RCC 7860 (cell line): ENCODE measurements at places on chromosomes 6 and 20.

DNA sequence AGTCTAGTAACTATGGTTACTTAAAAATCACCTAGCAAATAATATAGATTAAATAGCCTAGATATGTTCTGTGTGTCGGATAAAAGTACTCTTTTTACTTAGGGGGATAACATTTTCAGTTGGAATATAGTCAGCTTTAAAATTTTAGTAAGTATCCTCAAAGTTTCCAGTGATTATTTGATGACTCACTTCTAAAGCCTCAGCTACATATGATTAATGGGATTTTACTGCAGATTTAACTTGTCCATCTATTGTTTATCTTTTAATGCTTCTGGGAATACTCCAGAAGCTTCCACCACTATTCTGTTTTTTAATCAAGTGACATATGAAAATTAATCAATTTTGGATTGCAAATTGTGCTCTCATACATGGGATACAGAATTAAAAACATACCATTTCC is 8.7 kb upstream of the TENT5A start:
- peak; percentile 18 for DNase-seq

- no peak for DNase-seq
Measured at GRCh38 chr6:160801418-160801817, 99.4 kb downstream of the PLG start.

DNA sequence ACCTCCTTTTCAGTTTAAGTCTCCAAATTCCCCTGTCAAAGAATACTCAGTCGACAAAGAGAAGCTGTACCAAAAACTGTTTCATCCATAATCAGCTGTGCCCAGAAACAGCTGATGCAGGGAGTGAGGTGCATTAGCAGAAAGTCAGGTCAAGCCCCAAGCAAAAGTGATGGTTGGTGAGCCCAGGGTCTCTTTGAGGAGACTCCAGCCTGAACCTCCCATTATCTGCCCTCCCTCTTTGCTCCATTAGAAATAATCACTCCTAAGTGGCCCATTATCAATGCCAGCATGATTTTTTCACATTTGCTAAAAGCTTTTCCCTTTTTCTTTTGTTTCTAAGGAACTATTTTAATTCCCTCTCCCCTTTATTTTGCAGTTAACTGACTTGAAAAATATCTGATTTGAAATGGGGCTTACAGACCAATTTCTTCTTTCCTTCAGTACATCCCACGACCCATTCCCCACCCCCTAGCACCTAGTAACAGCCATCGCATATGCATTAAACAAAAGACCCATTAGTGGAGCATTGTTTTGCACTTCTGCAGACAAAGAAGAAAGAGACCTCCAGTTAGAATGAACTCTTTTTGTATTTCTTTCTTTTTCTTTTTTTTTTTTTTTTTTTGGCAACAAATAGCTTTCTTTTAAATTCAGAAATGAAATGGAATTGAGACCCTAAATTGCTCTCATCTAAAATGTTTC is 257.0 kb downstream of the GRIK2 start:
- DNase-seq, result no peak

DNA sequence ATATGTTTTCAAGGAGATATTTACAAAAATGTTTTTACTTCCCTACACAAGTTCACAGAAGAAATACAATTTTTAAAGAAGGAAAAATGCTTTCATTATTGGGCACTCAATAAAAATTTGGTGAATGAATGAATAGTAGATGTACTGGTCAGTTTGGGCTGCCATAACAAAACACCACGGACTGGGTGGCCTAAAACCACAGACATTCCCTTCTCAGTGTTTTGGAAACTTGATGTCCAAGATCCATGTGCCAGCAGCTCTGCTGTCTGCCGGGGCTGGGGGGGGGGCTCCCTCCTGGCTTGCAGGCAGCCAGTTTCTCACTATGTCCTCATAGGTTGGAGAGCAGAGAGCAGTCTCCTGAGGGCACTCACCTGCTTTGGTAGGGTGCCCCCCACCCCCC is 62.0 kb downstream of the FAM120B start:
- no peak for DNase-seq

- DNase-seq, result peak; percentile 8
Measured at GRCh38 chr6:53090576-53090975, 25.4 kb downstream of the FBXO9 start.

GRCh38 chr20:20079102-20079784 is 26.9 kb downstream of the CFAP61 start:
- DNase-seq, result no peak
